ENCODE measurements at places on chromosomes 3 and 15.

DNA sequence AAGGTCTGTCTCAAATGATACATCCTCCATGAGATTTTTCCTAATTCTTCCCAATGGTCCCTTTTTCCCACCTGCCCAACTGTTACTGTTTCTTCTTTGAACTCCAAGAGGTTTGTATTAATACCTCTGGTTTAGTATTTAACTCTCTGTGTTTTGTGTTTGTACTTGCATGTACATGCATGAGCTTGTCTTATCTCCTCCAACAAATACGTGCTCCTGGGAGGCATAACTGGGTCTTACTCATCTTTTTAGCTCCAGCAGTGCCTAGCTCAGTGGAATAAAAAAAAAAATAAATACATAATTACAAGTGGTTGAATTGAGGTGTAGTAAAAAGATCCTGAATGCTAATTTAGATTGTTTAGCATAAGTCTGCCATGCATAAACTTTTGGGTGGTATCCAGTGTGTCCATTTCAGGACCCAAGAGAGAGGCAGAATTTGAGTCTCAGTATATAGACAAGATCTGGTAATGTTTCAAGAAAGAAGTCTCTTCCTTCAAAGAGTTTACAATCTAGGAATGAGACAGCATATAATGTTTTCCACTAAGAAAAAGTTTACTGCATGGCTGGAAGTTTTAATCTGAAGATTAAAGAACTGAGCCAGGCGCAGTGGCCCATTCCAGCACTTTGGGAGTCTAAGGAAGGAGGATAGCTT is 1.7 kb upstream of the LYSMD2 start:
- no peak for DNase-seq

GRCh38 chr3:105582015-105582414 is 215.3 kb downstream of the ALCAM start:
- no peak for DNase-seq

- DNase-seq, result no peak
Measured at GRCh38 chr3:12180631-12181030, 21.9 kb upstream of the TIMP4 start.

- no peak for DNase-seq
Measured at GRCh38 chr3:71653414-71653807, 69.9 kb upstream of the FOXP1 start.

Measured in fibroblast of upper back skin (primary cell).